Jurkat, Clone E6-1 (cell line): ENCODE measurements at places on chromosomes 1 and 21.

GRCh38 chr1:201537891-201538611 lies 876 bp upstream of the NAV1 start:
- DNase-seq: no peak

DNA sequence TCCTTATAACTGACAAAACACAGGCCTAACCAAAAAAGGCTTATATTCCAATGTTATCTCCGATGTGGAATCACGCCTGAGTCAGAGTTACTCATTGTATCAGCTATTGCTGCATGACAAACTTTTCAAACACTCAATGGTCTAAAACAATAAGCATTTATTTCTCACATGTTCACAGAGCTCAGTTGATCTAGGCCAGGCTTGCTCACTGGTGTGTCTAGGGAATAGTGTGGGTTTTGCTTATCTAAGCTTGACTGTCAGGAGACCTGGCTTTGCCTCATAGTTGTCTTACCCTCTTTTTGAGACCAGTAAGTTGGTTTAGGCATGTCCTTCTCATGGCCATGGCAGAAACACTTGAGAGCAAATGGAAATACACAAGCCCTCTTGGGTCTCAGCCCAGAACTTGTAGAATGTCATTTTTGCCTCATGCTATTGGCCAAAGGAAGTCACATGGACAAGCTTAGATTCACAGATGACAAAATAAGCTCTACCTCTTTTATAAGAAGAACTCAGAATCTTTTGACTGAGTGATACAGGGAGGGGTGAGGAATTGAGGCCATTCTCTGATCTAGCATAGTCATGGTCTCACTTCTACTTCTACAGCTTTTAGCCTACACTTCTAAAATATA lies 130.8 kb downstream of the HMCN1 start:
- DNase-seq: no peak

DNA sequence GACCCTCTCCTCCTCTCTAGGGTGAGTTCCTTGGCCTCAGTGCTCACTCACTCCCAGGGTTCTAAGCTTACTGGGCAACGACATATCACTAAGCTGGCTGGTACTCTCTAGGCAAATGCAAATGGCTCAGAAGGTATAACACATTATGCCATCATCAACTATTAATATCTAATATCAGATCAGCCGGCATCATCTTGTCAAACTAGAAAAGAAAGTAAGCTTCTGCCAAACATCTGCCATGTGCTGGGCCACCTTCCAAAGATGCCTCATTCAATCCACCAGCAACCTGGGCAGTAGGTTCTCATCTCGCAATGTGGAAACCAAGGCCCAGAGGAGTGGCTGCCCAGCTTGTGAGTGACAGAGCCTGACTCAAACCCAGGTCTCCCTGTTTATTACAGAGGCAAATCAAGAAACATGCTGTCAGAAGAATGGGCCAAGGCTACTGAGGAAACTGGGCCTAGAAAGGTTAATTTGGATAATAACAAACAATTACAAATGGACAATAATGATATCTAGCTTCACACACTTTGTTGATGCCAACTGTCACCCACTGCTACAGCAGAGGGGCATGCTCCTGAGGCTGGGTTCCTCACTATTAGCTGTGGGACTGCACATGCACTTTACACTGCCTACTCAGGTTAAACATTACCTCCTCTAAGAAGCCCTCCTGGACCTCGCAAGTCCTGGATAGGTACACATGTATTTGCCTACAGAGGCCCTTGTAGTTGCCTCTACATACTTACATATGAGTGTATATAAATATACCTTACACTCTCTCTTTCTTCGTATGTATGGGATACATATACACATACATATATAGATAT lies 183.3 kb upstream of the JUN start:
- DNase-seq: no peak

DNA sequence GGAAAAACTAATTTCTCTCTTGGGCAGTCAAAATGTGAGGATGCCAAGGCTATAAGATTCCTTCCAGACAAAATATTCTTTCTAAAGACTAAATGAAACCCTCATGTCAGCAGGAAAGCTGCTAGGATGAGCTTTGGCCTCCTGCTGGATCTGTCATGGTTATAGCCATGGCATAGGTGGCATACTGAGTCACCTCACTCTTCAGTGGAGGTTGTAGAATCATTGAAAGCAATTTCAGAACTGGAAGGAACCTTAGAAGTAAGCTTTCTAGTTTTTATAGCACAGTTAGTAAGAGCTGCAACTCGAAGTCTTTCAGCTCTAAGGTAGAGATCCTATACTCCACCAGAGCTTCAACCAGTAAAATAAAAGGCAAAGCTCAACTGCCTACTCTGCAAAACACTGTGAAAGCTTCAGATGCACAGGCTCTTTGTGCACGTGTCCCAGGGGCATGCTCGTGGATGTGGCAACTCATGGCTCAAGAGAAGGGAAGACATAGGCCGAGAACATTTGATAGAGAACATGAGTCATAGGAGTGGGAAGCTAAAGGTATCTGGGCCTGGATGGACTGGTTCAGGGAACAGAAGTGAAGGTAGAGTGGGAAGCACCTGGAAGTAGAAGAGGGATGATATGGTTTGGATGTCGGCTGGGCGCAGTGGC lies 5.8 kb downstream of the AVPR1B start:
- DNase-seq: no peak

DNA sequence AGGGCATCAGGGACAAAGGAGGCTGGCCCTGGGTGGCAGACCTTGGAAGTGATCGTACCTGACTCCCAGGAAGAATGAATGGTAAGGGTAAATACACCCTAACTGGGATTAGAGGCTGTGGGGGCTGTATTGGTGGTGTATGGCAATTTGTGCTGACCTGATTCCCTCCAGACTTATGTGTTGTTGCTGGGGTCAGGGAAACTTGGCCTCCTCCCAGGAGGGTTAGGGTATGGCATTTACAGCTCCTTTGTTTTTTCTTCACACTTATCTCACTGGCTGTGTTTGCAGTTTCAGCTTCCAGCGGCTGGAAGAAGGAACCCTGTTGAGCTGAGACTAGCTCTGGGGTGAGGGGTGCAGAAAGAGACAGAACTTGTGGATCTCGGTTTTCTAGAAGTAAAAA lies 8.2 kb downstream of the VANGL1 start:
- no peak for DNase-seq

GRCh38 chr1:149967646-149968045 lies 31.0 kb upstream of the MTMR11 start:
- no peak for DNase-seq

DNA sequence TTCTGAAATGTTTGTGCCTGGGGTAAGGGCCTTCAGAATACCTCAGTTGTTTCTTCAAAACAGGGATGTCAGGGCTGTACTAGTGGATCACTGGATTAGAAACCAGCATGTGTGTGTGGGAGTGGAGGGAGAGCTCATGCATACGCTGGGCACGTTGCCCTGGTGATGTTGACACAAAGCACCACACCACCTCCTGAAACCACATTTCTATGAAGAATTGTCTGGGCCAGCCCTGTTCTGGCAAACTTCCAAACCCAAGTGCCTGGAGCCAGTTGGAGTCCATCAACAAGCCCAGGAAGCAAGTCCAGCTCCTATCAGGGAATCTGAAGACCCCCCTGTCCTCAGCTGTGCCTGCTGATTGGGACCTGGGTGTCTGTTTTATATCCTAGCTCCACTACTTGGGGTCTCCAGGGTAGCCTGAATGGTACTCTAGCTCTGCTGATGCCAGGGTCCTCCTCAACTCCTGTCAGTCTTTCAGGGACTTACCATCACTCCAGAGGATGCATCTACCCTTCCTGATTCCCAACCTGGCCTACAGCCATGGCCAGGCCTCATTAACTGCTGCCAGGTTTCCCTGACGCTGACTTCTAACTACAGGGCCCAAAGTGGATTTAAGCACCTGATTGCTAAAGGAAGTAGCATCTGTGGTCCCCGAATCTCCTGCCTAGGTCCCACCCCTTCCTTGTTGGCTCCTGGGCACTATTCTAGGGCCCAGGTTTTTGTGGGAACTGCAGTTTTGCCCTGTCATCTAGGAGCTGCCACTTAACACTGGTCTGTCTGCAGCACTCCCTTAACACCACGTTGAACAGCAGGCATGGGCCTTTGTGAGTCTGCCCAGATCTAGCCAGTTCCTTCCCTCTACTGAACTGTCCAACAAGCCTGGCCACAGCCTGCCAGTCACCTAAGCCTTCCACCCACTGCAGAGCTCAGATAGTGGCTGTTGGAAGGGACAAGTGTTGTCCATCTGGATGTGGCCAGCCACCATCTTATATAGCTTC lies 45.5 kb downstream of the LPAR3 start:
- no peak for DNase-seq
